Brain pericyte (primary cell): ENCODE measurements at places on chromosomes 12 and 14.
A peak's percentile ranks its signal among the peaks of the same experiment; 100 is the strongest.

DNA sequence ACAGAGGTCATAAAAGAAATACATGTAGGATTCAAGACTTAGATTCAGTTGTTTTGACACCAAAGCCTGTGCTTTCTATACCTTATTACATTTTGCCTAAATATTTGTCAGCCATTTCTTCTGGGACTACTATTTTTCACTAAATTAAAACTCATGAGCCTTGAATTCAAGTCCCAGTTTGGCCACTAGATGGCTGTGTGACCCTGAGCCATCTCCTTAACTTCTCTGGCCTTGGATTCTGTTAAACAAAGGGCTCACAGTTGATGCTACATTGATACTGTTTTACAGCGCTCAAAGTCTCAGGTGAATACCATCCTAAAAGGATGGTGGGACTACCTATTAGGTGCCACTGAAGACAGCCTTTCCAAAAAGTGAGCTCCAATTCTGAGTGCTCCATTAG, 39.6 kb upstream of the CCDC198 start:
- DNase-seq = no peak

GRCh38 chr12:53970451-53970850, 2.5 kb upstream of the HOXC11 start:
- no peak for DNase-seq

- no peak for DNase-seq
Observed at GRCh38 chr14:96265383-96266095, 9.5 kb downstream of the BDKRB1 start.

GRCh38 chr12:15700595-15700994, 88.6 kb downstream of the EPS8 start:
- DNase-seq = peak; percentile 68

DNA sequence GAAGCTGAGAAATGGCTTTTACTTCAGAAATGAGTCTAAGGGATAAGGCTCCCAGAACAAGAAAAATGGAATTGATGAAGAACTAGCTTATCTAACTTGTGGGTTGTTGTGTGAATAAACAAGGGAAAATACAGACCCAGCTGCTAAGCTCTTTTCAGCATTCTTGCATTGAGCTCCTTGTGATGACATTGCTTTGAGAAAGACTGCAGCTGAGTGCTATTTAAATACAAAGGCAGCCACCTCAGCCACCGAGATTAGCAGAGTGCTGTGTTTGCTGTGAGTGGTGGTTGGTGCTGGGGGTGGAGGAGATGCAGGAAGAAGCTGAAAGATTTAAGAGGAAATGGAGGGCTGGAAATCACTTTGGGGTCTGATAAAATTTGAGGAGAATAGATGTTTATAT, 396.0 kb upstream of the PRICKLE1 start:
- no peak for DNase-seq

GRCh38 chr12:53499266-53500141, at the start of gene MAP3K12:
Gene MAP3K12, minus strand, starts transcription at chr12:53499458. Its CDS starts 12,067 bp downstream, at chr12:53487391.
- DNase-seq = no peak

GRCh38 chr14:100670017-100670752, 56.5 kb upstream of the DLK1 start:
- DNase-seq = no peak

DNA sequence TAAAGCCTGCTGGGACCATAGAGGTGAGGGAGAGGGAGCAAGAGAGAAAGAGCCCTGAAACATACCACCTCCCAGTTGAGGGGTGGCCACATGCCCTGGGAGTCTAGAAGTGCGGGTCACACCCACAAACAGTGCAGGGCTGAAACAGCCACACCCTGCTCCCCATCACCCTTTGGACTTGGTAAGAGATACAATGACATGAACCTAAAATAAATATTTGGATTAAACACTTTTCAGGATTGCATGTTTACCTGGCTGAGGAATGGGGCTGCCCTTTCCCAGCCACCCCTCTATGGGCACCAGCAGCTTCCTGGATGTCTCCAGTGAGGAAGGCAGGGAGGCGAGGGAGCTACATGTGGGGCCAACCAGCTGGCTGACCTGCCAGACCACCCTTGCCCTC, 39.0 kb upstream of the TC2N start:
- no peak for DNase-seq

- DNase-seq = peak; percentile 47
Observed at GRCh38 chr12:19576506-19577280, 137.4 kb downstream of the AEBP2 start.

GRCh38 chr14:66240105-66240504, 246.1 kb upstream of the CCDC196 start:
- DNase-seq = no peak

DNA sequence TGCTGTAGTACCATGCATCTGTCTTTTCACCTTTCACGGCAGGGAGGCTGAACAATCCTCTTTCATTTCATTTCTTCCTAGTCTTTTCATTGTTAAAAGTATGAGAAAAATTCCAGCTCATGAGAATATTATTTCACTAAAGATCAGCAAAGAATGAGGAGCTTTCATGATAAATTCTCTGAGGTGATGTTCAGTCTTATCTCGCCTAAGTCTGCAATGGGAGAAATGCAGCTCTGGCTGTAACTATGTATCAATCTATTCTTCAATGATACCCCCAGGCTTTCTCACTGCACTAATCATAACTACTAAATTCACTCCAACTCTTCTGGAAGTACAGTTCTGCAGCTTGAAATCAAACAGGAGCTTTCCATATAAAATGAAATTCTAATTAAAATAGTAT, 15.7 kb downstream of the FOXG1 start:
- no peak for DNase-seq

DNA sequence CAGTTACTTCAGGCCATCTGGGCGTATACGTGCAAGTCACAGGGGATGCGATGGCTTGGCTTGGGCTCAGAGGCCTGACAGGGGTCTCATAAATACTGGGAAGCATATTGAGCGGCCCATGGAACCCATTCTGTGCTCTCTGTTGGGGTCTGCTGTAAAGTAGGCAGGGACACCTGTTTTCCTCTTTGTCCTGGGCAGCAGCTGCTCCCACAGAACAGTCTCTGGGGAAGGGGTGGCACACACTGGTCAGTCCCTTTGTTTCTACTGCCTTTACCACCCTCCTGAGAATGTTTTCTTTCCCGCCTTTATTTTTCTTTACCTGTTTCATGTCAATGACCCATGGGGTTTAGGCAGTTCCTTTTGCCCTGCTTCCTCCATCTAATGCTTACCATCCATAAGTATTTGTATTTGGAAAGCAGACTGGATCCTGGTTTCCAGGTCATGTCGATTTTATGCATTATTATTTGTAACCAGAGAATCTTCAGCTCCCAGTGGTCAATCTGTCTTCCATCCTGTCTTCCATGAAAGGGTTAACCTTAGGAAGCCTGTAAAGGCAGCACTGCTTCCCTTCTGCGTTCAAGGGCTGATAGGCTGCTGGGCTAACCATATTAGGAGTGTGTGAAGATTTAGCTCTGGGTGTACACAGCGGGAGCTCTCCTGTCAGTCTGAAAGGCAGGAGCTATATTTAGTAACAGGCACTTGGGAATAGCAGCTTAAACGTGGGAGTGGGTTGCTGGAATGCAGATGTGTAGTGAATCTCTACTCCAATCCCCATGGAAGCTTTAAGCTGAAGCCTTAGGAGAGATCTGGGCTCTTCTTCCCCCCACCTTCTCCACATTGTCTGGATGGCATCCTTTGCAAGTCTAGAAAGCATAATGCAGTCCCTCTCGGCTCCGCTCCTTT, 124.0 kb downstream of the DYRK2 start:
- peak; percentile 66 for DNase-seq
